Epithelial cell of umbilical artery (primary cell): ENCODE measurements at places on chromosomes 2 and 18. TPM values are rescaled to one million over a fixed set of nuclear protein-coding genes. Genes with fewer than 3 reads are reported as not detected.

RAMP1 gene
- not detected in 2 replicates for total RNA-seq

HOXD11 gene
- total RNA-seq, result not detected in 2 replicates

FAP gene
- 7.1 and 40.3 TPM in 2 replicates for total RNA-seq

TDRD15 gene
- total RNA-seq, result under 0.01 TPM in 1 of 2 replicates, not detected in the other

FSIP2 gene
- under 0.01 and 0.30 TPM in 2 replicates for total RNA-seq

VWA3B gene
- not detected in 2 replicates for total RNA-seq

ANKRD53 gene
- total RNA-seq, result 0.15 and 0.32 TPM in 2 replicates

NT5DC4 gene
- total RNA-seq, result not detected in 2 replicates

CPO gene
- 0.32 TPM in 1 of 2 replicates, not detected in the other for total RNA-seq

UBR3 gene
- 29.2 and 33.7 TPM in 2 replicates for total RNA-seq

PRSS56 gene
- total RNA-seq, result not detected in 2 replicates

WDR54 gene
- total RNA-seq, result 47.9 and 65.3 TPM in 2 replicates

HNMT gene
- total RNA-seq, result 3.2 and 10.4 TPM in 2 replicates

EVX2 gene
- not detected in 2 replicates for total RNA-seq

LRRC30 gene
- not detected in 2 replicates for total RNA-seq

IL36G gene
- not detected in 2 replicates for total RNA-seq

SPDYA gene
- 0.32 and 0.61 TPM in 2 replicates for total RNA-seq

MARCO gene
- not detected in 2 replicates for total RNA-seq

SLC5A7 gene
- total RNA-seq, result not detected in 2 replicates

FIGN gene
- 0.65 and 1.1 TPM in 2 replicates for total RNA-seq

ASAP2 gene
- 41.5 and 52.3 TPM in 2 replicates for total RNA-seq

SNED1 gene
- total RNA-seq, result 4.0 and 6.2 TPM in 2 replicates

ATP6V1C2 gene
- total RNA-seq, result under 0.01 TPM in 1 of 2 replicates, not detected in the other

CFC1 gene
- not detected in 2 replicates for total RNA-seq

BZW1 gene
- 469 and 969 TPM in 2 replicates for total RNA-seq

AOX1 gene
- total RNA-seq, result 0.32 and 2.0 TPM in 2 replicates

TEKT4 gene
- total RNA-seq, result not detected in 2 replicates

ANKRD62 gene
- not detected in 2 replicates for total RNA-seq

STARD6 gene
- not detected in 2 replicates for total RNA-seq

UPP2 gene
- not detected in 2 replicates for total RNA-seq

SPIRE1 gene
- 26.0 and 31.0 TPM in 2 replicates for total RNA-seq

MAT2A gene
- 80.9 and 102 TPM in 2 replicates for total RNA-seq

IL1R1 gene
- 0.65 and 2.4 TPM in 2 replicates for total RNA-seq

ACOXL gene
- total RNA-seq, result not detected in 2 replicates

RNF152 gene
- total RNA-seq, result 13.2 and 18.8 TPM in 2 replicates

TGFA gene
- total RNA-seq, result under 0.01 TPM in 1 of 2 replicates, not detected in the other

CFAP221 gene
- 0.15 and 0.32 TPM in 2 replicates for total RNA-seq

DES gene
- under 0.01 and 1.2 TPM in 2 replicates for total RNA-seq

C2orf92 gene
- 0.97 and 2.3 TPM in 2 replicates for total RNA-seq

BMP10 gene
- total RNA-seq, result not detected in 2 replicates

HOXD13 gene
- total RNA-seq, result under 0.01 TPM in 1 of 2 replicates, not detected in the other

CAB39 gene
- 77.3 and 84.7 TPM in 2 replicates for total RNA-seq

SAG gene
- under 0.01 TPM in 1 of 2 replicates, not detected in the other for total RNA-seq

IKZF2 gene
- 0.32 and 0.91 TPM in 2 replicates for total RNA-seq

INHBB gene
- under 0.01 TPM in 1 of 2 replicates, not detected in the other for total RNA-seq

UGT1A8 gene
- total RNA-seq, result not detected in 2 replicates

NLRC4 gene
- not detected in 2 replicates for total RNA-seq

COLEC12 gene
- 27.1 and 27.9 TPM in 2 replicates for total RNA-seq

XDH gene
- total RNA-seq, result not detected in 2 replicates

MAL gene
- not detected in 2 replicates for total RNA-seq

PDE1A gene
- total RNA-seq, result 0.46 and 0.65 TPM in 2 replicates
